CD8-positive, alpha-beta memory T cell (primary cell): ENCODE measurements at places on chromosomes 12 and 14.
A peak's percentile ranks its signal among the peaks of the same experiment; 100 is the strongest.

GRCh38 chr12:44101475-44101874, 265.6 kb downstream of the TMEM117 start:
- no peak for DNase-seq

DNA sequence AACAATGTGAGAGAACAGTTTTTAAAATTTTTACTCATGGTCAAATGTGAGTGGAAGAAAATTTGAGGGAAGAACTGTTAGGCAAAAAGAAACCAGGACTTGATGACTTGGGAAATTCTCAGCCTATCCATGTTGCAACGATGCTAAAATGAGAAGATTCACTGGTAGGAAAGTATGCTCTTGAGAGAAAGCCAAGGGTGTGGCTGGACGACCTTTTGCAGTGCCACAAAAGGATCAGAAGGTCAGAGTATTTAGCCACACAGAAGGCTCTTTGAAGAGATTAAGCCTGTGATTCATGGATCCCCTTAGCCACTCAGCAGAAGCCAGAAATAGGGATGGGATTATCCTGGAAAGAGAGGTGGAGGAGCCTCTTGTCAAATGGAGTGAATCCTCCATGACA, 336.8 kb downstream of the LRIG3 start:
- no peak for DNase-seq

DNA sequence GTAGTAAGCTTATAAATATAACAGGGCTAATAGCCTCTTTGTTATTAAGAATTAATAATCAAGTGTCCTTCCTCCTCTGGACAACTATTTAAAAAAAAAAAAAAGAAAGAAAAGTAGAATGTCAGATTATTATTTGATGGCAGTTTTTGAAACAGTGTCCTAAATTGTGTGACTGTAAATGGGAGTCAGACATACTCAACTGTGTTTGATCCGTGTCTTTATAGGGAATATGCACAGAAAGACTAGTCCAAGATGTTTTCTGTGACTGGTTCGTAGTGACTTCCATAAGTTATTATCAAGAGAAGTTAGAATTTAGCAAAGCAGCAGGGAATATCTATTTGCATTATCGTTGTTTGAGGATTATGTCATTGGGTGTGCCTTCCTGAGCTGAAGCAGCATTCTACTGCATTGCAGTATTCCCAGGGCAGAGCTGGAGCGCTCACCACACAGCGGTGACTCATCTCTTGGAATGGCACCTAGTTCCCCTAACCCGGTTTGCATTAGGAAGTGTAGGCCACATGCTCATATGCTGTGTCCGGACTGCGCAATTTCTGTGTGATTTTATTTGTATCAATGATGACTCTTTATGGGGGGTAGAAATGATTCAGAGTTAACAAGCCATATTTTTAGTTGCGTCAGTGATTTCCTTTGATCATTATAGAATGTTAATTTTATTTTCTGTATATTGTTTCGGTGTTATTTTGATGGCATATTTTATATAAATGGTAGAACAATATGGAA, 7.9 kb downstream of the DYNC1H1 start:
- DNase-seq: no peak

DNA sequence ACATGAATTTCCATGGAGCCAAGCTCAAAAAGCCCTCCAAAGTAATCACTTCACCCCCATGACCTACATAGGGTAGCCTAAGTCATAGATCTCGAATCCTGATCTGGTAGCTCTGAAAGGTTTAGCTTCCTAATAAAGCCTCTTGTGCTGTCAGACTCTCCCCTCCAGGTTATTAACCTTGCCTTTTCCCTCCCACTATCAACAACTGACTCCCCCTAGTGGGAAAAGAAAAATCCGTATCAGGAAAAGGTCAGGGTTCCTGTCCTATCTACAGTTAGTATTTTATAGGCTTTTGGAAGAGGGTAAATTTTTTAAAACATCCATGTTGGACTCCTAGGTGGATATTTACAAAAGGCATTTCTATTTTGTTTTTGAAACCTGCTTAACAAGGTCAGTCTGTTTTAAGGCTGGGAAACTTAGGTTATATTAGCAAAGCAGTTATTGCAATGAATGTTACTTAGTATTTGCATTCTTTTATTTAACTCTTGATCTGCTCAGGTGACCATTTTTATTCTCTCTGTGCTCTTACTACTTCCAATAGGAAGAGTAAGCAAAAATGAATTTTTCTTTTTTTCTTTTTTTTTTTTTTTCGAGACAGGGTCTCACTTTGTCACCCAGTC, 8.0 kb downstream of the YY1 start:
- DNase-seq: no peak

GRCh38 chr12:94415066-94415465, 44.6 kb downstream of the CEP83 start:
- no peak for DNase-seq

GRCh38 chr12:26114720-26115401, 10.0 kb downstream of the BHLHE41 start:
- DNase-seq: no peak

GRCh38 chr14:23160924-23161522, 22.4 kb downstream of the SLC7A8 start:
- no peak for DNase-seq

- DNase-seq: no peak
Measured at GRCh38 chr12:93154753-93155480, 222.8 kb upstream of the NUDT4 start.

GRCh38 chr14:59091404-59091803, 97.1 kb upstream of the DAAM1 start:
- DNase-seq: no peak

DNA sequence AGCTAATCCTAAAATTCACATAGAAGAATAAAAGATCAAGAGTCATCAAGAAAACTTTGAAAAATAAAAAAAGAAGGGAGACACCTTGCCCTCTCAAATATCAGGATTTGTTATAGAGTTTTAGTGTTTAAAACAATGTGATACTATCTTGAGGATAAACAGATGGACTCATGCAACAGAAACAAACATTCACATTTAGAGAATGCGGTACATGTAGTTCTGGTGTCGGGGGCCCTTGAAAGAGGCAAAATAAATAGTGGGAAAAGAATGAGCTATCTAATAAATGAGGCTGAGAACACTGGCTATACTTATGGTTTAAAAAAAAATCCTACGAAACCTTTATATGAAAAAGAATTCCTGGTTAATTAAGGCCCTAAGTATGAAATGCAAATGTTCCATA, 127.7 kb downstream of the LLPH start:
- no peak for DNase-seq

- no peak for DNase-seq
Measured at GRCh38 chr14:24925771-24926374, 124.1 kb downstream of the STXBP6 start.

- DNase-seq: no peak
Measured at GRCh38 chr14:46054526-46054925, 597.1 kb downstream of the RPL10L start.

- DNase-seq: no peak
Measured at GRCh38 chr12:107339487-107339886, 246.1 kb upstream of the CRY1 start.

- no peak for DNase-seq
Measured at GRCh38 chr12:87112571-87113345, 856.6 kb upstream of the MGAT4C start.

- DNase-seq: no peak
Measured at GRCh38 chr12:49550693-49551252, 11.9 kb downstream of the KCNH3 start.

- DNase-seq: no peak
Measured at GRCh38 chr14:65167072-65167645, 64.8 kb upstream of the MAX start.

- DNase-seq: no peak
Measured at GRCh38 chr12:97967831-97968230, 505.2 kb downstream of the RMST start.

GRCh38 chr12:75870878-75871277, 160.7 kb downstream of the PHLDA1 start:
- no peak for DNase-seq

DNA sequence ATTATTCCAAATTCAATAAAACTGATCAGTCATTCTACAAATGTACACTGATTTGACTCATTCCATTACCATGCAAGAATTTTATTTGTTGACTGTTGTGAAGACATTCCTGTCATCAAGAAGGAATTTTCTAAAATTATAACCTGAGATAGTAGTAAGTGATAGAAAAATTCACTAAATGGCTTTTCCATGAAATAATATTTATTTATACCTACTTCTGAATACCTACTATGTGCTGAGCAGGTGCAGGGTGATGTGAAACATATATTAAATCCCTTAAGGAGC, 841.7 kb downstream of the NRXN3 start:
- no peak for DNase-seq

DNA sequence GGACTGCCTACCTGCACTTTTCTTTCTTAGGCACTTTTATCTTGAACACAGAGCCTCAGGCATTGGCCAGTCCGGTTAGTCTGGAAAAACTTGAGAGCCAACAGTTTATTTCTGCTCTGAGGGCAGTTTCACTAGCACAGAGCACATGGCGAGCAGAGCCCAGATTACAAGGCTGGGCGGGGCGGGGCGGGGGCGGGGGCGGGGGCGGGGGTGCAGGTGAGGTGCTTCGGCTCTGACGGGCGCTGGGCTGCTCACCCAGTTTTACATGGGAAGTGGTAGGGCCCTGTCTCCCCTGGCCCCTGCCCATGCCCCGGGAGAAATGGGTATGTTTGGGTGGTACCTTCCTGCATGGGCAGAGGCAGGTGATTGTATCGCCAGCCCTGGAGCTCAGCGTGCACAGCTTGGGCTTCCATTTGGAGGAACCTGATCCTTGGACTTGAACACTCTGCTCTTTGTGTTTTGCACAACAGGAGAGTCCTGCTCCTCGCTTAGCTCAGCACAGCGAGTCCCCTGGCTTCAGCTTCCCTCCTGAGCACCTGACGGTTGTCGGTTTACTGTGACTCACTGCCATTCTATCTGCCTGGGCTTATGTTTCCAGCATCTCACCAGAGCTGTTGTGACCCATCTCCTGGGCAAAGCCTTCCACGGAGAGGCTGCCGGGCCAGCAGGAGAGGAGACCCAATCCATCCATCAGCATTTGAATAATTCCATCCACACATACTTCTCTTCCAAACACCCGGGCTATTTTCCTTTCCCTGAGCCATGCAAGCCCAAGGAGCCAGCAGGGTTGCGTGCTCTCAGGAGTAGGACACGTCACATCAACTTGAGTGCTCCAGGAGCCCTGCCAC, 108.5 kb downstream of the ARF6 start:
- DNase-seq: peak; percentile 54

GRCh38 chr14:91286530-91286937, 42.0 kb upstream of the GPR68 start:
- DNase-seq: peak; percentile 72

DNA sequence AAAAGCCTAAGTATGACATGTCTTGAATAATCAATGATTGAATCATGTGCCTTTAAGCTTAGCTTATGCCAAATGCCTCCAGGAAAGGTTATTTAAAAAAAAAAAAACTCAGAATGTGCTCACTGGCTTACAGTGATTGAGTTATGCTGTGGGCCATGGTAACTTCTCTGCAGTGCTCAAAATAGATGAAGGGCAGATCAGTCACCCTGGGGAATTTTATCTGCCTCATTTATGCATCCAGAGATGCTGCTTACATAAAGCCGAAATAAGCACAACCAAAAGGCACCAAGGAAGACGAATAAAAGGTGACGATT, 118.7 kb upstream of the MDM1 start:
- DNase-seq: no peak

DNA sequence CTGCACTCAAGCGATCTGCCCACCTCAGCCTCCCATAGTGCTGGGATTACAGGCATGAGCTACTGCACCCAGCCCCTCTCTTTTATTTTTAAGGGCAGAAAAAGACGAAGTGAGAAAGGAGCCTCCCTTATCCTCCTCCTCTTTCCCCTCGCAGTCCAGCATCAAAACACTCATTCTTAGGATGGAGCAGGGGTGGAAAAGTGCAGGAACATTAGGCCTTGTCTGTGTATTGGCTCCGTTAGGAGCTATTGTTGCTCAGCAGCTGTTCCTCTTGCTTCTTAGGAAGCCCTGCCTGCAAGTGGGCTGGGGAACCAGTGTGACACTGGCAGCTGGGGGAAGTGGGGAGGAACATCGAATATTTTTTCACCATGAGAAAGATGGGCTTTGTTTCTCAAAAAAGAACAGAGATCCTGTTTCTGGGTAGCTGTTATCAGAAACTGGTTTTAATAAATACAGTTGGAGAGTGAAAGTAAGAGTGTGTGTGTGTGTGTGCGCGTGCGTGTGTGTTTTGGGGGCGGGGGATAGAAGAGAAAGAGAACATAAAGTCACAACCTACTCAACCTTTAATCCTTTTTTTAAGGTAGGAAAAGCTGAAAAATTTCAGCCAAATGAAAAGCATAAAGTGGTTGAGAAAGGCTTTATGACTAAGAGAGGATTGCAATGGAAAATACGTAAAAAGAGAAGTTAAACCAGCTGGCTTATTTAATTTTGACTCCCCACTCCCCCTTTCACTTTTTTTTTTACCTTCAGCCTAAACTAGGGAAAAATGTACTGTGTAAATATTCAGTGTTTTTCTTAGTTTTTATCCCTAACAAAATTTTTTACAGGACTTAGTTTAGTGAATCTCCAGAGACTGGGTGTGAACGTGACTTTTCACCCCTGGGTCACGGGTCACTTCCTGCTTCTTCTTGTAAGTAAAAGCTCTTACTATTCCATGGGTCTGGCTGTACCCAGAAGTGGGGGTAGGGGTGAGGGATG, 197.2 kb upstream of the PLEKHG7 start:
- DNase-seq: peak; percentile 35

GRCh38 chr12:114741940-114742339, 58.0 kb upstream of the TBX3 start:
- DNase-seq: no peak

GRCh38 chr14:93926873-93927799, at the start of gene FAM181A:
Gene FAM181A, plus strand, starts transcription at chr14:93927344. Its CDS starts 942 bp downstream, at chr14:93928286.
- DNase-seq: no peak

DNA sequence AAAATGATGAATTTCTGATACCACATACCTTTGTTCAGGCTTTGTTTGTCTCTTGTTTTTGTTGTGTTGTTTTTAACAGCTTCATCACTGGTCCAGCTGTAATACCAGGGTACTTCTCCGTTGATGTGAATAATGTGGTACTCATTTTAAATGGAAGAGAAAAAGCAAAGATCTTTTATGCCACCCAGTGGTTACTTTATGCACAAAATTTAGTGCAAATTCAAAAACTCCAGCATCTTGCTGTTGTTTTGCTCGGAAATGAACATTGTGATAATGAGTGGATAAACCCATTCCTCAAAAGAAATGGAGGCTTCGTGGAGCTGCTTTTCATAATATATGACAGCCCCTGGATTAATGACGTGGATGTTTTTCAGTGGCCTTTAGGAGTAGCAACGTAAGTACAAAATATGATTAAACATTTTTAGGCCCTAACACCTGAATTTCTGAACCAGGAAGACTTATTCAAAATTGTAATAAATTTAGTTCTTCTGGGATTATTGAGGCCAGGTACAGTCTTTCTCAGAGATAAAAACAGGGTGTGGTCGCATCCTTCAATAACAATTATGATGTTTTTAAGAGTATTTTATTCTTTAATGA, 22.4 kb downstream of the RXYLT1 start:
- no peak for DNase-seq

DNA sequence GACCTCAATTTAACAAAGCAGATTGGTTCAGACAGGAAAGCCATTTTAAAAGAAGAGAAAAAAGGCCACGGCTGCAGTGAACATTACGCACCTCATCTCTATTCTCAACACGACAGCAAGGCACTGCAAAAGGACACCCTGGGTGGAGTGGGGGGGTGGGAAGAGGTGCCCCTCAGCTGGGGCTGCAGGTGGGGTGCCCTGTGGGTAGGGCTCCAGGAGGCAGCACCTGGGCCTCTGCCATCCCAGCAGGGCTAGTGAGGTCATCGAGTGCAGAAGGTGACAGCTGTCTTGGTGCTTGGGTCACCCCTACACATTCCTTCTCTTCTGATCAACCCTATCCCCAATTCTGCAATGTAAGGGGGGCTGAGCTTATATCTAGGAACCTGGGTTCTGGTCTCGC, 142.9 kb upstream of the PRMT8 start:
- no peak for DNase-seq

GRCh38 chr14:92946847-92947545, 24.0 kb downstream of the CHGA start:
- DNase-seq: no peak
